Osteoblast (primary cell): ENCODE measurements at places on chromosomes 3 and 15.

GRCh38 chr3:169420429-169420828, 243.1 kb downstream of the MECOM start:
- DNase-seq = no peak

- DNase-seq = no peak
Observed at GRCh38 chr3:153970047-153970446, 151.1 kb upstream of the ARHGEF26 start.

GRCh38 chr3:151265866-151266265, 12.5 kb downstream of the P2RY14 start:
- no peak for DNase-seq

DNA sequence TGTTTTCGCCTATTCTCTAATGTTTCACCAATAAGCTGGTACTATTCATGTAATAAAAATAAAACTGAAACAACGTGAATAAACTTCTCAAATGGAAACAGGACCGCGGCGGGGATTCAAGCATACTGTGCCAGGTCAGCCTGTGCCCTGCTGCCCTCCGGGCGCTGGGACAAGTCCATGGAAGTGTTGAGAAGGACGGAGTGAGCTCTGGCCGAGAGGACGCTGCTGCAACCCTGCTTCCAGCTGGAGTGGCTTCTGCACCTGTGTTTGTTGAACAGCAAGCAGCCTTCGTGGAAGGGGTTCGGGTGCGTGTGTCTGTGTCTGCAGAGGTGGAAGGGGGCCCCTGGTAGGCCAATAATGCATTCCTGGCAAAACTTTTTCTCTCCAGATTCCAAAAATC, 50.0 kb upstream of the PCSK6 start:
- DNase-seq = peak; percentile 23

- no peak for DNase-seq
Observed at GRCh38 chr3:67601385-67601784, 53.0 kb downstream of the SUCLG2 start.

DNA sequence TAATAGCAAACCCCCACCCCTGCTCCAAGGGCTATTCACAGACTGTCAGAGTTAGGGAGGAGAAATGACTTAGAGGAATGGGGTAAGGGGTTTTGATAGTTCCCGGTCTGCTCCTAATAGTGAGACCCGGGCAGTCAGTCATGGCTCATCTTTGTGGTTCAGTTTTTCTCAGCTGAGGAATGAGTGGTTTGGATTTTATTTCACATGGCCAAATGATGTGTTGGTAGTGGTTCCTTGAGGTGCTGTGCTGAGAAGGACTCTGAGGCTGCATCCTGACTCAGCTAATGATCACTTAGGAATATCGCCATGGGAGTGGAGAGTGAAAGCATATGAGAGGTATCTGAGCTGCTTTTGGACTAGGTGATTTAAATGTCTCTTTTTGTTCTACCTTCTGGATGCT, 80.2 kb downstream of the LPP start:
- DNase-seq = peak; percentile 84

DNA sequence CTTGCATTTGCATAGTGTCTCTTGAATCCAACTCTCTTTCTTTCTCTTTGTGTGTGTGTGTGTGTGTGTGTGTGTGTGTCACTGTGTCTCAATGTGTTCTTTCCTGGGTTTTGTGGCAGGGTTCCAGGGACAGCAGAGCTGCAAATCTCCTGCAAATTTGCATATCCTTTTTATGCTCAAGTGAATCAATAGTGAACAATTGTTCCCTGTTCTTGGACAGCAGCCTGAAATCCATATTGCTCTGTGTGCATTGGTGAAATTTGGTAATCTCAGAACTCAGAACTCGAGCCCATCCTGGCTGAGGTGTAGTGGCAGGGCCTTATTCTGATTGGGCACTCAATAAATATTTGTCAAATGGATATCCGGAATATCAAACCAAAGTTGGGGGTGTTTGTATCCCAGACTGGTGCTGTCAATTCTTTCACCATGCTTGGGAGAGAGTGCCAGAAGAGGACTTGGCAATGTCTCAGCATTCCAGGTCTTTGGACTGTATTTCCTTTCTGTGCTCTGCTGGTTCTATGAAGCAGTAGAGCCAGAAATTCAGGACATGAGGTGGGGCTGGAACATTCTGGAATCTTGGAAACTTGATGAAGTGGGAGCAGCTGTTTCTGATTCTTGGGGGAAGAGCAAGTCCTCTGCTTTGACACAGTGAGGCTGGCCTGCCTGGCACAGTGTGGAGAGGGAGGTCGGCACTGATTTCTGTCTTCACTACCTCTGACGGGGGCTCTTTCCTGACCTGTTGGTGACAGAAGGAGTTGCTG, 380.6 kb upstream of the C2CD4B start:
- DNase-seq = no peak

GRCh38 chr3:128482666-128483656, 10.0 kb downstream of the GATA2 start:
- DNase-seq = peak; percentile 97

DNA sequence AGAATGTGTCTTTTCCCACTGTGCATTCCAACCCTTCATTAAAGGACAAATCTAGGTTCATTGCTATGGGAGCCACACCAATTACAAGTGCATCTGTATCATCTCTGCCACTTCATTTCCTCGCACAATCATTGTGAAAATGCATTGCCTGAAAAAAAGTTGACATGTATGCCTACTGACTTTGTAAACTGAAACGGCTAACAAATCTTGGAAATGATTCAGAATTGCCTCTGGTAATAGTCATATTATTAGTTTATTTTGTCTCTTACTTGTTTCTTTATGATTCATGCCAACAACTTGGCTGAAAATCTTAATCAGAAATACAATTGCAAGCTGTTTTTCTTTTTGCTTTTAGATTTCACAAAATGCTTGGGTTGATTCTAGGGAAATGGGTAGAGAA, 497.1 kb downstream of the ZIC1 start:
- peak; percentile 75 for DNase-seq

DNA sequence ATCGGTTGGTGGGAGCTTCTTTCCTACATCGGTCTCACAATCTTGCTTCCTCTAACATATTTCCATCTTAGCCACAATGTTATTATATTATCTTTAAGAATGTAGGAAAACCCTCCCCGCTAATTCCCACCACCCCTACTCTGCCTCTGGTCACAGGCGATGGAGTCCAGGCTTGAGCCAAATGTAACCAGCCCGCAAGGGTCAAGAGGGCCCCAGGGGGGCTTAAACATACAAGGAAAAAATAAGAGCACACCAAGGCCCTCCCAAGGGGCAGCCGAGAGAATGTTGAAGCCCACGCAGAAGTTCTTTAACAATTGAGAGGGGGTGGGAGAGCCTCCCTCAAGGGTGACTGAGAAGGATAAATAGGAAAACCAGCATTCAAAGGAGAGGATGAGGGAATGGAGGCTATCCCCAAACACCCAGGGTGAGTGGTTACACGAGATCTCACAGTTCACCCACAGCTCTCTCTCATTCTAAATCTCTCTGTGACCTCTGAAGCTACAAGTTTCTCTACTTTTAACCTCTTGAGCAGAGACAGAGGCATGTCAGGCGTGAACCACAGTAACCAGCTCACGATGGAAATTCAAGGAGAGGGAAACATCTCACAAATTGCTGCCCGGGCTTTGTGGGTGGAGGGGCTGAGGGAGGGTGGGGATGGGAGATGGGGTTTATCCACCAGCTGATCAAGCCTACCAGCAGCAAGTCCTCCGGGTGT, 31.4 kb upstream of the UACA start:
- peak; percentile 87 for DNase-seq

GRCh38 chr15:38828031-38828532, 263.5 kb upstream of the RASGRP1 start:
- DNase-seq = no peak

DNA sequence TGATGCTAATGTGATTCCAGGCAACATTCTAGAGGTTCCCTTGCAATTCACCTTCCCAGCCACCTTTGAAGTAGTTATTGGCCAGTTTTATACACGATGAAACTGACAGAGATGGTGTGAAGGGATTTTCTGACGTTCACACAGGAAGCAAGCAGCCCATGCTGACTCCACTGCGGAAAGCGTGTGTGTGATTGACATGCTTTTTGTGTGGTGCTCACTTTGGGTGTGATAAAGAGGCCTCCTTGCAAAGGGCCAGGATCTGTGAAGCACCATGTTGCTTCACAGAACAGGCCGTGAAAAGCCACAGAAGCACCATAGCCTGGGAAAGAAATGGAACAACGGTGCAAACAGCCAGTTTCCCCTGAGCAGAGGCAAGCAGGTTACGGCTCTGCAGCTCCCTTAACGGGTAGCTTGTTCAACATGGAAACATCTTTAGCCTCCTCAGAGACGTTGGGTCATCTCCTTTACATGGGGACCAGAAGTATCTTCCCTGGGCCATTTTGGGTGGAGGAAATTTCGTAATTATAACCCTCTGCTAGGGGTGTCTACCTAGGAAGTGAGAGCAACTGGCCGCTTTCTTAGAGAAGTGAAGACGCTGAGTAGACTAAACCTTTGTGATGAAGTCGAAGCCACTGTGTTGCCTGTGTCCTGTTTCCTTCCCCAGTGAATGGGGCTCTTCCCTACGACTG, 108.5 kb downstream of the APBA2 start:
- DNase-seq = no peak

GRCh38 chr3:56702490-56703315, 19.6 kb upstream of the TASOR start:
- DNase-seq = peak; percentile 79

DNA sequence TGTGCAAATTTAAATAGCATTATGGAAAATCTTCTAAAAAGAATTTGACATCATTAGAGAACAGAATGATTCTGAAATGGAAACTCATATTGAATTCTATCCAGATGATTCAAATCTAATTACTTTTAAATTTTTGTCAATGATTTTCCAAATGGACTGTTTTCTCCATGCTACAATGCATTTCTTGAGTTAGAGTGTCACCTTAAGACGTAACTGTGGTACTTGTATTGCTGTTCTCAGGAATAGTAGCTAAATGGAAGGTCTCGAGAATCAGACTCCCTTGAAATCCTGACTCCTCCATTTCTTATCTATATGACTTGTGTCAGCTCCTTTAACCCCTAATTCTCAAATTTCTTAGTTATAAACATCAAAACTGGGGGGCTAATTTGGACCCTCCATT, 102.3 kb downstream of the P2RY1 start:
- DNase-seq = peak; percentile 26

DNA sequence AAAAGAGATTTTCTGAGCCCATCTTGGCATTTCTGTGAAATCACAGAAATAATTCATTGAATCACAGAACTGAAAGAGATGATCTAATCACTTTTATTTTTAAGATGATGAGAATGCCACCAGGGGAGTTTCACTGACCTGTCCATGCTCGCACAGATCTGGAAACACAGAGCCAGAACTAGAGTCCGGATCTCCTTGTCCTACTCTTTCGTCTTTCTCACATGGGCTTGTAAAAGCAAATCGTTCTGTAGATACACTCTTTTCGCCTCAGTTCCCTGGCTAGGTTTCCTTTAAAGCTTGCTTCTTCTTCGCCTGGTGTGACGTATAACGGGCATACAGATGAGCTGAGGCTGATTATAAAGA, 122.5 kb upstream of the SPRED1 start:
- no peak for DNase-seq

DNA sequence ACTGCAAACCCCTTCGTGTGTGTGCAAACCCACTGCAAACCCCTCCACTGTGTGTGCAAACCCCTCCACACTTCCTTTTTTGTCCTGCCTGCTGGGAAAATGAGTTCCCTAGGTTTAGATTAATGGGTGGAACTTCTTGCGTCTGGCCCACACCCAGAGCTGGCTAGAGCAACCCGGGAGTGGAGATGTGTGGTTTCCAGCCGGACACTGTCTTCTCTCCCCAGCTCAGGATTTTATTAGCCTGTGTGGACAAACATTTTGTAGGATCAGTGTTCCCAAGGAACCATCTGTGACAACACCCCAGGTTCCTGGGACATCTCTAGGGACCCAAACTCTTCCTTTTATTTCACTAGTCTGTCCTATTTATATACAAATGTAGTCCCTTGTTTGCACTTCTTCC, 9.6 kb upstream of the LRRK1 start:
- DNase-seq = no peak

GRCh38 chr3:68139897-68140296, 485.5 kb upstream of the SUCLG2 start:
- DNase-seq = no peak

GRCh38 chr3:188776447-188776846, 395.3 kb upstream of the TPRG1 start:
- DNase-seq = no peak

DNA sequence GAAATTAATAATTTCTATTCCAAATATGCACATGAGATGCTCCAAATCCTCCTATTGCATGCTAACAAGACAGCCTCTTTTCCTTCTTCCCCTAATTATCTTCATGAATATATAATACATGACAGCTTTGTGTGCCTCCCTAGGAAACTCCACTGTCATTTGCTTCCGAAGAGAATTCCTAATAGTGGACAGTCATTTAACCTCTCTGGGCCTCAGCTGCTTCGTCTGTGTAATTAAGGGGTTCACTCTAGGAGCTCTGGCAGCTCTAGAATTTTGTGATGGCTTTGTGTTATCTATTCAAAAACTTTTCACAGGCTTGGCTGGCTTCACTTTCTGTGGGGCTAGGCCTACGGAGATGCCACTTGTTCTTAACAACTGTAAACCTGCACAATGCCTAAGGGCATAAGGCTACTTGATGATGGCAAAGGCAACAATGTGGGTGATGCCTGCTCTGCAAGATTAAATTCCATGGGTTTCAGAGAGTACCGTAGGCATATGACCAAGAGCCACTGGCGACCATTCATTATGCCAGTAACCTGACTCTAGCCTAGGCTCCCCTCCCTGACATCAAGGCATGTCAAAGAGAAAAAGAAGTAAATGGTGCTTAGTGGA, 333.8 kb upstream of the UMPS start:
- DNase-seq = no peak

GRCh38 chr3:70800951-70801350, 488.5 kb upstream of the MDFIC2 start:
- no peak for DNase-seq

- no peak for DNase-seq
Observed at GRCh38 chr3:187069857-187070516, 69.3 kb downstream of the RPL39L start.

- DNase-seq = peak; percentile 81
Observed at GRCh38 chr3:196941729-196942225, 551 bp downstream of the NCBP2 start.

GRCh38 chr3:71453822-71454511, 129.6 kb downstream of the FOXP1 start:
- no peak for DNase-seq

DNA sequence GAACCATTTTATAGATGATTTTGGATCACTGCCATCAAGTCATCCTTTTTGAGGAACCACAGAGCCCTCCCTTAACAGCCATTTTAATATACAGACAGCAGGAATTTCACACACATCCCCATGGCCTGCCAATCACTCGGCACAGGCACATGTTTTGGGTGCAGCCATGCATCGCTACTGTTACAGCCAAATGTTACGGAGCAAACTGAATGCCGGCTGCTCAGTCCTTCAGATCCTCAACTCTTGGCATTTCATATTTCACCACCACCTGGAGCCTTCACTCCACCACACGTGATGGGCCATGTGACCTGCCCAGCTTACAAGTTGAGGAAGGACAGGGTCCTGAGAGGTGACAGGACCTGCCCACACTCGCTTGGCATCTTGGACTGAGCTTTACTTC, 90.8 kb downstream of the OXNAD1 start:
- DNase-seq = no peak

DNA sequence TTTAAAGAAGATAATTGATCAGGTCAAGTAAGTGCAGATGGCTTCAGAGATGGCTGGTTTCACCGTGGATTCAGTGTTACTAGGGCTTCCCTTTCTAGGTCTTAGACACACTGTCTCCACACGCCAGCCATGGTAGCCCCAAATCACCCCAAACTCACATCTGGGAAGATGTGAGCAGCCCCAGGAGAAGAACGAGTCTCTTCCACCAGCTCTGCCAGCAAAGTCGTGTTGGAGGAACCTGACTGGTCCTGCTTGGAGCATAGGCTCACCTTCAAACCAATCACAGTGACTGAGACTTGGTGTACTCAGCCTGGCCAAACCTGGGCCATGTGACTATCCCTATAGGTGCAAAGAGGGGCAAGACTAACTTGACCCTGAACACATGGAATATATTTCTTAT, 296.7 kb downstream of the RPLP1 start:
- no peak for DNase-seq
